Thoracic aorta (tissue), 2 donors: ENCODE measurements at places on chromosomes 7 and 10.

- DNase-seq: no peak
These were observed 32.8 kb upstream of the DGKI start for GRCh38 chr7:137879357-137880158.

DNA sequence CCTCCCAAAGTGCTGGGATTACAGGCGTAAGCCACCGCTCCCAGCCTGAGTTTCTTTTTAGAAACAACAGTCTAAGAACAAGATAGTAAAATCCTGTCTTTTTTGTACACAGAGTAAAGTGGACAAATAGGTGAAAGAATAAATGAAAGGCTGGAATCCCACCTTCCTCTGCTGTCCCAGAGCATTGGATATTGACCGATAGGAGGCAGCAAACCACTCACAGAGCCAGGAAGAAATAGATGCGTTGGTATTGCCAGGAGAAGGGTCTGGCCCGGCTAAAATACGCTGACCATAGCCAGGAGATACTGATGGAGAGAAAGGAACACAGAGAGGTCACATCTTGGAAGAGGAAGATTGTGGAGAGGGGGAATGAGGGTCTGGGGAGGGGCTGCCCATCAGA is 11.4 kb upstream of the ZNF12 start:
- DNase-seq: no peak

GRCh38 chr7:106823631-106824030 is 41.5 kb upstream of the PIK3CG start:
- DNase-seq: no peak

- DNase-seq: no peak
These were observed 202.4 kb downstream of the CCSER2 start for GRCh38 chr10:84530724-84531325.

- no peak for DNase-seq
These were observed 28.1 kb upstream of the TRIL start for GRCh38 chr7:28986028-28986764.

GRCh38 chr7:150851492-150852370 is 586 bp upstream of the AOC1 start:
- no peak for DNase-seq

DNA sequence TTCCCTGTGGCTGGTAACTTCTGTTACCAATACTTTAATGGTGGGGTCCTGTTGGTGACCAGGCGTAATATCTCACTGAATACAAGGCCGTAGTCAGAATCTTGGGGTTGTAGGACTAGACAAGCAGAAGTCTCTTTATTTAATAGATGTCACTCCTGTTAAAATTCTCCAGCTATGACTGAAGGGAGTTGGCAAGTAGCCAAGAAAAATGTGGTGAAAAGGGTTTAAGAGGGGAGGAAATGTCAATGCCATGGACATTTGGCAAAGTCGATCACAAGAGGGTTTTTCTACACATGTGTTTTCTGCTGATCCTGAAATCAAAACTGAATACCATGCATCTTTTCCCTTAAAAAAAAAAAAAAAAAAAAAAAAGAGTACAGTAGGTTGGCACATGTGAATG is 533.5 kb downstream of the AUTS2 start:
- DNase-seq: no peak

DNA sequence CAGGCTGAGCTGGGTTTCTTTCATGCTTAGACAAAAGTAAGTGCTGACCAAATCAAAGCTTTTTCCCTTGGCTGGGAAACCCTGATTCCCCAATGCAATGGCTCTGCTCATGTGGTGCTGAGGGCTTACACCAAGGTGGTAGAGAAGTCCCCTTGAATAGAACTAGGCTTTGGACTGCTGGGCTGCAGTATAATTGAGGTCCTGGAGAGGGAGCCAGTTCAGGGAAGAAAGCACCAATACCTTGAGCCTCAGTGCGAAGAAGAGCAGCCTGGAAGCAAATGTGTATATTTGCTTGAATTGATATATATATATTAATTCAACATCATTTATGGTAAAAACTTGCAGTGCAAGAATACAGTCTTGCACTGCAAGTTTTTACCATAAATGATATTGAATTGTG is 391.1 kb downstream of the RPS24 start:
- no peak for DNase-seq

DNA sequence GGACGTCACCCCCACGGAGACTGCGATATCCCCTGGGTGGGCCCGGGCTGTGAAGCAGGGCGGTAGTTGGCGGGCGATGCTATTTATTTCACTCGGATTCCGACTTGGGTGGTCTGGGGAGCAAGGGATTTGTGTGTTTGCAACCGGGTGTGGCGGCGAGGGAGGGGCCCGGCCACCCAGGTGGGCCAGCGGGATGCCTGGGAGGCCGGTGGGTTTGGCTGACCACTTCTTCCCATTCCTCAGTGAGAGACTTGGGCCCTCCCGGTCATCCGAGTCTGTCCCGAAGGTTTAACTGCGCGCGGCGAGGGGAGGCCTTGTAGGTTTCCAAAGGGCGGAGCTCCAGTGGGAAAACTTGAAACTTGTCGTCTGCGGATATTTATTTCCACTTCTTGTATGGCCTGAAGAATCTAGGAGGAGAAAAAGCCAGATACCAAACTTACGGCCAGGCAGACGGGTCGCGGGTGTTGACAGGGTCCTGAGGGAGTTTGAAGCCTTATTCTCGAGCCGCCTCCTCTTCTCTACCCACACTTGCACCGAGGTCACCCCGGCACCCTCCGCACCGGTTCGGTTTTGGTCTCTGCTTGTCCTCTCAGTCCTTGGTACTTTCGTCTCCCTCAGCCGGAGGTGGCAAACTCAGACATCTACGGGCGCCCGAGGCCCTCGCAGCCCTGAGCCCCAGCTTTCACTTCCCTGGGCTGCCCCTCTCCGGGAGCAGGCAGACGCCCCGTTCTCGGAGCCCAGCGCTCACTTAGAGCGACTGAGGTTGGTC is 17.9 kb downstream of the ZNF316 start:
- DNase-seq: no peak

DNA sequence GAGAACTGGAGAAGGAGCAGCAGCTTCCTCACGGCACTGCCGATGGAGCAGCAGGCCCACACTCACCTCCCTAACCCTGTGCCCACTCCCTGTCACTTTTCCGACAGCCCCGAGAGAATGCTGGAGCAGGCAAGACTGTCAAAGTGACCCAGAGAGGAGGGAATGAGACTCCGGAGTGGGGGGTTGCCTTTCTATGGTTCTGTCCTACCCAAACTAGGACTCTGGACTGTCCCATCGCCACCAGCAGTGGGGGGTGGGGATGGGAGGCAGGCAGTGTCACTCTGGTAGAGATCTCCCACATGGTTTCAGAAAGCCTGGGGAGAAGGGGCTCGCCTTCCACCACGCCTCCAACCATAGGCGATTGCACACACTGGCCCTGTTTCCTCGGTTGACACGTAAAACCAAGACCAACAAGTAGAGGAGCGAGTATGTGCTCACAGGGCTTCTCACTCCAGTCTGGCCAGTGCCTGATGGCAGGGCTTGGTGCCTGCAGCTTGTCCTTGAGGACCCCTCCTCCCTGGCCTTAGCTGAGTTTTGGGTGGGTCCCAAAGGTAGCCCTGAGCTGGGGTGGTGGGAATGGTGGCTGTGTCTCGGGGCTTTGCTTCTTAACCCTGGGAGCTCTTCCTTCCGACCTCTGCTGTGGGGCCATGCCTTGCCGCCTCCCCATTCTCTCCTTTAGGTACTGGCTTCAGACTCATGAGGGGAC is 148.5 kb downstream of the PTPN20 start:
- no peak for DNase-seq

DNA sequence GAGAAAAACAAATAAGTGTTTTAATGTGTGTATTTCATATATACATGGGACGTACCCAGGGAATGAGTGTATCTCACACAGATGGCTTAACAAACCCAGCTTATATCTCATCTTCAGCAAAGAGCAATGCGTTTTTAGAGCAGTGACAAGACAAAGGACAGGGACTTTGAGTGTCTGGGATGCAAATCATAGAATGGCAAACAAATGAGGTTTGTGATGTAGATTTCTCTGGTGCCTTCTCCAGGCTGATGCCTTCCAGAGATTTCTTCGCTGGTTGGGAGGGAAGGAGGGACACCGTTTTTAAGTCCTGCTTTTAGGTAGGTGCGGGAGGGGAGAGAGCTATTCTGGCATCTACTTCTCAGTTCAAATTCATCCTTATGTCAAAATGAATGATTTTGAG is 16.6 kb downstream of the LANCL2 start:
- DNase-seq: no peak

DNA sequence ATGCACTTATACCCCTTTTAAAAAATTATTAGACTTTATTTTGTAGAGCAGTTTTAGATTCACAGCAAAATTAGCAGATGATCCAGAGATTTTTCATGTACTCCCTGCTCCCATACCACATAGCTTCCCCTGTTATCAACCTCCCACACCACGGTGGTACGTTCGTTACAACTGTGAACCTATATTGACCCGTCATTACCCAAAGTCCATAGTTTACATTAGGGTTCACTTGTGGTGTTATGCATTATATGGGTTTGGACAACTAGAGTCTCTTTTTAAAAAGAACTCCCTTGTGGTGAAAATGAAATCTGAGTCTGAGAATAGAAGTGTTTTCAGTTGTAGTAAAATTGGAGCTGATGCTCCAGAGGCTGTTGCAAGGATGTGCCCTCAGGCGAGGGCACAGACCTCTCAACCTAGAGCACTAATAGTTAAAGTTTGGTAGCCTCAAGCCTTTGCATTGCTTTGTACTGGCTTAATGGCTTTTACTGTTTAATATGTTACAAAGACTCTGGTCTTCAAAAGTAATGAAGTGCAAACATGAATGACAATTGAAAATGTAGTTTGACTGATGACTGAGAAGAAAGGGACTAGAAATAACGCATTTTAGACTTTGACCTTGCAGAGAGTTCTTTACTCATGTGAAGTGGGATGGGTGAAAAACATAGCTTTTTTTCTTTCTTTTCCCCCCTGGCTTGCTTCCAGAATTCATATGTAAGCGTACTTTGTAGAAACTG is 30.6 kb upstream of the CSTF2T start:
- no peak for DNase-seq

DNA sequence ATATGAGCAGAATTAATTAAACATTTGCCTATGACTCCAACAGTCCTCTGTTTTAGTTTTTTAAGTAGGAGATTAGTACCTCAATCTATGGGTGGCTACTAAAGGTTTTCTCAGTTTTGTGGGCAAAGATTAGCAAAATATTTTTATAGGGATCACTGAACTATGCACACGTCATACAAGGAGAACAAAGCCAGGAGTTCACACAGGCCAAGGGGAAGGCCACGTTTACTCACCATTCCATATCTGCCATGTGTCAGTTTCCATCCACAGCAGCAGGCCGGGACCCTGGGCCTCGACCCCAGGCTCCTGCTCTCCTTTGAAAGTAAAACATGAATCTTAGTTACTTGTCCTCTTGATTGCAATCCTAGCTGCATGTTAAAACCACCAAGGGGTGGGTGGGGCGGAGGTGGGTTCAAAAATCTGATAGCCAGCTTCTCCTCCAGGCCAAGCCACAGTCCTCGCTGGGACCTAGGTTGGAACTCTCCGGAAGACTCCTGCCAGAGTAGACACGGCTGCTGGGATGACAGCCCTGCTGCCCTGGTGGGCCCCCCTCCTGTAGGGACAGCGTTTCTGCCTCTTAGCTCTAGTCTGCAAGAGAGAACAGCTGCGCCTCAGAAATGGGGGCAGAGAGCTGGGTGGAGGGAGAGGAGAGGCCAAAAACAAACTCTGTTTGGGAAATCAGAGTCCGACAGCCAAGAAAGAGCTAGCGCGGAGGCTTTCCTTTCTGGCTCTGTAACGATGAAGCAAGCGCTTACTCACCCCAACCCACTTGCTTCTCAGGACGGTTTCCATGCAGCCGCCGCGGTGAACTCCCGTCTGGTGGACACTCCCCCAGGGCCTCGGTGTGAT is 35.6 kb downstream of the PITRM1 start:
- no peak for DNase-seq

DNA sequence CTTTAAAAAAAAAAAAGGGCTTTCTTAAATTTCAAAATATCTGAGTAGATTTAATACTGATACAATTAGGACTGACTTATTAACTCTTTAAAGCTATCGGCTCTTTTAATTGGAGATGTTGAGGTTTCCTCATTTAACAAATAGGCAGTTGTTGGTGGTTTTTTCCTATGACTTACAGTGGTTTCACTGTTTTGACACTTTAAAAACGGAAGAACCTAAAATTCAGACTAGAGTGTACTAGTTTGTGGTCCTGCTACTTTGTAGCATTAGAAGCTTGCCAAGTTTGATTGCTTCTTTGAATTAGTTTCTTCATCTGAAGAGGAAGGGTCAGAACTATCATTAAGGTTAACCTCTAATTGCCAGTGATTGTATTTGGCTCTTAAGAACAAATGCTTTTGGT is 27.7 kb downstream of the CUL1 start:
- no peak for DNase-seq

- DNase-seq: no peak
These were observed 895 bp downstream of the VSTM2A start for GRCh38 chr7:54543051-54543488.

- DNase-seq: no peak
These were observed 88.8 kb upstream of the BTBD16 start for GRCh38 chr10:122182308-122182707.

GRCh38 chr10:46548498-46549090 is 7.9 kb downstream of the GPRIN2 start:
- no peak for DNase-seq

GRCh38 chr10:72316748-72317435 is 37.8 kb downstream of the DNAJB12 start:
- no peak for DNase-seq

DNA sequence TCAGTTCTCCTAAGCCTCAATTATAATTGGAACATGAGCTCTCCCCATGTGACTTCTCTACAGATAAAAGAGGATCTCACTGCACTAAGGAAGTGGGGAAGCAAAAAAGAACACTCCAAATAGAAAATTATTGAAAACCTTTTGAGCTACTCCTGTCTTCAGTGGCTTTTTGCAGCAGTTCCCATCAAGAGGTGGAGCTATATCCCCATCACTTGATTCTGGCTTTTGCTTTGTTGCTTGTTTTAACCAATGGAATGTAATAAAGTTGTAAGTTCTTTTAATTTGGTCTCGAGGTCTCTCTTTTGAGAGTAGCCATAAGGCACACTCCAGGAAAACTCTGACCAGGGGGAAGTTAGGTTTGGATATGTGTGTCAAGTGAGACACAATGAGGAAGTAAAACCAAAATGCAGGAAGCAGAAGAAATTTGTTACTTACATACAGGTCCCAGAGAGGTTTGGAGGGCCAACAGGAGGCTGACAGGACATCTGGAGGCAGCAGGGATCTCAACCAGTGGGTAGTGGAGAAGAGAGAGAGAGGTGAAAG is 569.4 kb downstream of the HTR7 start:
- DNase-seq: no peak

DNA sequence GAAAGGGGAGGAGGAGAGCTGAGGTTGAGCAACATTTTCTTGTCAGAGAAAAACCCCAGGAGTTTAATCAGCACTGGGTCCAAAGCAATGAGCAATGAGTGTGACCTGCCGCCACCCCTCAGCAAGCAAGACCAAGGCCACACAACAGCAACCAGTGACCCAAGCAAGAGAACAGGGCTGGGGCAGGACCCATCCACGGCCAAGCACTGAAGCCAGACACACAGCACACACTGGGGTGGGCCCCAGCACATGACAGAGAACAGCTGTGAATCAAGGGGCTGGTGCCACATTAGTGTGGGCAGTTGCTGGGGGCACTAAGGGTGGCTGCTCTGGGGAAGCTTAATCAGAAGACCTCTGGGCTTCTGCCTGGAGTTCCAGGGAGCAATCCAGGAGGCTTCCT is 16.2 kb downstream of the TMEM72 start:
- no peak for DNase-seq
